Activated T-helper 1 cell treated with Interleukin-2 at 50 U/mL for 16 hours (primary cell): ENCODE measurements at places on chromosomes 3 and 15.

DNA sequence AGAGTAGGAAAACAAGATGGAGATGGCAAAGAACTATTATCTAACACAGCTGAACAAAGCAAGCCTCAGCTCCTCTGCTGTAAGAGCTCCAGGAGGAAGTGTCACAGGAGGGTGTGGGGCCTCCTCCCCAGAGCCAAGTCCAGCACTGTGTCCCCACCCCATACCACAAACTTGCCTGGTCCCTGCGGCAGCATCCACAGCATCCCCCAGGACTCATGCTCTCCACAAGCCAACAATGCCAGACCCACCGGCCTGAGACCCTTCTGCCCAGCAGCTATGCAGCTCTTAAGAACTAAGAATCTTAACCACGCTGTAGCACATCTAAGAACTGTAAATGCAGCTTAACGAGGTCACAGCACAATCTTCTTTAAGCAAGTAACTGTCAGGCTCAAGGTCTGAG, 9.1 kb downstream of the RBM15B start:
- no peak for DNase-seq

DNA sequence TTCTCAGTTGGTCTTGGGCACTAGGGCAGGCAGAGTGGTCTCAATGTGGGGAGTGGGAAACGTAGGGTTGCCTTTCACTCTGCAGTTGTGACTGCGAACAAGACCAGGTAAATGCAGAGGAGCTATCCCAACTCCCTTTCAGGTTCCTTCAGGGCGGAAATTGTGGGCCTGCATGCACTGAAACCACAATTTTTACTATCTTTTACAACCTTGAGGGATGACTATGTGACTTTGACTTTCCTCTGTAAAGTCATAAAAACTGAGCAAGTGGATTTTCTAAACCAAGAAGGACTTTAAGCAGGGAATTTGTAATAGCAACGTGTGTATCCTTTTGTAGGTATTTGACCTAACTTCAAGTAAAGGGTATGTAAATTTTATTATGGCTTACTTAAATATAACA, 171.4 kb upstream of the CADPS start:
- DNase-seq, result no peak

- DNase-seq, result no peak
Observed at GRCh38 chr3:36365829-36366228, 14.5 kb upstream of the STAC start.

DNA sequence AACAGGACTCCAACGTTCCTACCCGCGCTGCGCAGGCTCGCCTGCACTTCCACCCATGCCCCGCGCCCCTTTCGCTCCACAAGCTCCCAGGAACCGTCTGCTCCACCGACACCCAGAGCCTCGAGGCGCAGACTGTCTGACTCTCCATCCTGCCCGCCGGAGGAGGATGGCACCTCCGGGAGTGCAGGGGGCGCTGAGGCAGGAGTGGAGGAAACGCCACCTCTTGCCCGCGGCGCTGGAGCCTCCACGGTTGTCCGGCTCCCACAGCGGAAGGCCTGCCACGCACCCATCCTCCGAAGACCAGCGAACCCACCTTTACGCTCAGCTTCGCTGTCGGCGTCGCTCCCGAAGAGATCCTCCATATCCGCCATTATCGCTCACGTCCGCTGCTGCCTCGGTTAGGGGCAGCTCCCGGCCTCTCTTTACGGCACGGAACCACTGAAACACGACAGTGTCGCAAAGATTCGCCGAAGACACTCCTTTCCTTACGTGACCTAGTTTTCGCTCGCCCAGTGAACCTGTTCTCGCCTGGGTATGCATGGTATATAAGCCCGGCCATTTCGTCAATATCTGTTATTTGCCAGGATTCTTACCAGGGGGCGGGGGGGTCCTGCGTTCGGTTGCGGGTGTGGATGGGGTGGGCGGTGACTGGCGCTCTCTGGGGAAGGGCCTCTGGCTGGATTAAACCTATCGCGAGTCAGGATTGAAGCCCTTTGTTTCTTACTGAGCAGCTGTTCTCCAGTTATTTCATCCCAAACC, at the start of gene LEO1:
TSS of gene LEO1 (minus strand) at position 404 of the 759 bp plus-strand sequence. CDS start at position 371, 33 bp downstream.
- DNase-seq, result peak; percentile 76

DNA sequence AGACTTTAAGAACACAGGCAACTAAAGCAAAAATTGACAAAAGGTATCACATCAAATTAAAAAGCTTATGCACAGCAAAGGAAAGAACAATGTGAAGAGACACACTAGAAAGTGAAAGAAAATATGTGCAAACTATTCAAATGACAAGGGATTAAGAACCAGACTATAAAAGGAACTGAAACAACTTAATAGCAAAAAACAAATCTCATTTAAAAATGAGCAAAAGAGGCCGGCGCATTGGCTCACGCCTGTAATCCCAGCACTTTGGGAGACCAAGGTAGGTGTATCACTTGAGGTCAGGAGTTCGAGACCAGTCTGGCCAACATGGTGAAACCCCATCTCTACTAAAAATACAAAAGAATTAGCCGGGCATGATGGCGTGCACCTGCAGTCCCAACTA, 14.4 kb downstream of the NGLY1 start:
- no peak for DNase-seq

DNA sequence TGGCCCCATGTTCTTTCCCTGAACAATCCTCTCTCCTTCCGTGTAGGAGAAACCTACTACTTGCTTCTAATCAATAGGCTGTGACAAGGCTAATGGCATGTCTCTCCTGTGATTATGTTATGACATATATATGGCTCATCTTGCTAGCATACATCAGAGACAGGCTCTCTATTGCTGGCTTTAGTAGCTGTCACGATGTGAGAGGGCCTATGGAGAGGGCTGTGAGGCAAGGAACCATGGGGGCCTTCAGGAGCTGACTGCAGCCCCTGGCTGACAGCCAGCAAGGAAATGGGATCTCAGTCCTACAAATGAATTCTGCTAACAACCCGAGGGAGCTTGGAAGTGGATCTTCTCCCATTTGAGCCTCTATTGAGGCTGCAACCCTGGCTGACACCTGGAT, 96.3 kb downstream of the EOMES start:
- DNase-seq, result no peak

- DNase-seq, result no peak
Observed at GRCh38 chr3:148748283-148748682, 50.6 kb downstream of the AGTR1 start.
